ENCODE measurements at places on chromosomes 6 and 20.

DNA sequence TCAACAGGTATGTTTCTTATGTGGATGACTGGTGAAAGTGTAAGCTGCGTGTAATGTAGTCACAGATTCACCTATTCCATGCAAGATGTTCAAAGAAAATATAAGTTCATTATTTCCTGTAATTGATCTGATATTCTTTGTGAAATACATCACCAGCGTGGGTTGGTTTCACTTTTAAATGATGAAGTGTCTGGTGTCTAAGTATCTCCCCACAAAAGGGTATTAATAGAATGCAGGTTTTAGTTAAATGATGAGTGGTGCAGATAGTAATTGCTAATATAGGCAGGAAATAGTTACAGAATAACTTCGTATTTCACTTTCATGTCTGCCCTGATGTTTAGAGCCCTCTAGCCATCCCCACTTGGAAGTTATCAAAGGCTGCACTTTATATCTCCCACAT is 22.2 kb downstream of the PGBD1 start:
- no peak for DNase-seq

DNA sequence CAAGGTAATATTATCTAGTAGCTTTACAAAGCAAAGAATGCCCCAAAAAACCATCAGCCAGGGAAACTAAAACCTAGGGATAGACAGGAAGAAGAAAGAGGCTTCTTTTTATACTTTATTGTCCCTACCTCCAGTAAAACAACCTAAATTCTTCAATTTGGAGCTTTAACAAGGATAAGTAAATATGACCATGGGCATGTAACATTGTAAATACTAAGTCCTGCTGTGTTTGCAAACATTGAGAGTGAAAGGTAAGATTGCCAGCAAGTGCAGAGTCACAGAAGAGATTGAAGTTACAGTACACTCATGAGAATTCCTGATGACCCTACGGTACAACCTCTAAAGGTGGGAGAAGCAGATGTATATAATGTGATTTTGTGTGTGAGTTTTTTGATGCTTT is 117.2 kb downstream of the FOXO3 start:
- no peak for DNase-seq

- no peak for DNase-seq
Observed at GRCh38 chr6:43368259-43369160, 937 bp downstream of the ZNF318 start.

DNA sequence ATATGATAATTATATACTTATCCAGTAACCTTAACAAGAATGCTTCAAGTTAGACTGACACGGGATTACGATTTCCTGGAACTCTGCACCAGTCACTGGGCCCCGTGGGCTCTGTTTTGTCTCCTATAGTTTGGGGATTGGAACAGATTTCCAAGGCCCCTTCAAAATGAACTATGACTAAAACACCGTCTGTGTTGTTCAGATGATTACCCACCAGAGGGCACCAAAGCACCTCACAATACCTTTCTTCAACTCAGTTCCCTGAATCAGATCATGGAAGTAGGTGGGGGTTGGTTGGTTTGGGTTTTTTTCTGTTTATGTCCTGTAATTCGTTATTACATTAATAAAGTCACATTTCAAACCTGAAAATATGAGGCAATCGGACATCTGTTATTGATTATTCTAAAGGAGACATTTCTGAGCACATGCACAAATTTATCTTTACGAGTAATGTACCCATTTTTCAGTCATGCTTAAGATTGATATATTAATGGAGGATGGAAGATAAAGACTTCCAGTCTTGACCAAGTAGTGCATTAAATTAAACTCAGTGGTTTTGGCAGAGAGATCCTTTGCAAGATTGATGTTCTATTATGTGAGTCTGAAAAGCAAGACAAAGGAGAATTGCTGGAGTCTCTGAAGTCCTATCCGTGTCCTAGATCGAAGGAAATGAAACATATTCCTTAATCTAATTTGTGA is 112.0 kb upstream of the COL21A1 start:
- no peak for DNase-seq

DNA sequence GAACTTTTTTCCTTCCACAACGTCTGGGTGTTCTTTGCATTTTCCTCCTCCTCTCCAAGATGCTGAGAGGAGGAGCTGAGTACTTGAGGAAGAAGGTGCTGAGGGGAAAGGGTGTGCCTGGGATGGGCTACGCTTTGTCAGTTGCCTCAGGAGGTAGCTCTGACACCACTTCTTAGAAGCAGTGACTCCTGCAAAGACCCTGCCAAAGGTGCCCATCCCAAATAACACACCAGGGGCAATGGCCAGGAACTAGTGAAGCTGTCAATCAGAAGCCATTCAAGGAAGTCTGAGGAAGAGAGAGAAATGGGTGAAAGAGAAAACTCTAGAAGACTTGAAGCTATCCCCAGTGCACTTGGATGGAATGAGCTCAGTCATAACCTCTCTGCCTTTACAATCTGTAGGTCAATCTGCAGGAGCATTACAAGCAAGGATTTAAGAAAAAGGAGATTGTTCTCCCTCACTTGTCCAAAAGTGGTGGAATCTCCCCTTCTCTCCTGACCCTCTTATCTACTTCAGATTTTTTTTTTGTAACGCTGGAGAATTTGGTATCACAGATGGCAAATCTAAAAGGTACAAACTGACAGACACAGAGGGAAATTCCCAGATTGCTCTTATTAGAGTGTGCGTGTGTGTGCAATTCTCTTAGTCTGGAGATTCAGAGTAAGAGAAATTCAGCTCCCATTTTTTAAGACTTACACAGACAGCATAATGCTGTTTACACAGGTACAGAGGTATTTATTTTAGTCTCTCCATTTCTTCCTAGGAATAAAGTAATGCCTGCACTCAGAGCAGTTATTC is 242.6 kb downstream of the GMPR start:
- DNase-seq: no peak

GRCh38 chr6:19714434-19715166 is 122.6 kb upstream of the ID4 start:
- DNase-seq: no peak

DNA sequence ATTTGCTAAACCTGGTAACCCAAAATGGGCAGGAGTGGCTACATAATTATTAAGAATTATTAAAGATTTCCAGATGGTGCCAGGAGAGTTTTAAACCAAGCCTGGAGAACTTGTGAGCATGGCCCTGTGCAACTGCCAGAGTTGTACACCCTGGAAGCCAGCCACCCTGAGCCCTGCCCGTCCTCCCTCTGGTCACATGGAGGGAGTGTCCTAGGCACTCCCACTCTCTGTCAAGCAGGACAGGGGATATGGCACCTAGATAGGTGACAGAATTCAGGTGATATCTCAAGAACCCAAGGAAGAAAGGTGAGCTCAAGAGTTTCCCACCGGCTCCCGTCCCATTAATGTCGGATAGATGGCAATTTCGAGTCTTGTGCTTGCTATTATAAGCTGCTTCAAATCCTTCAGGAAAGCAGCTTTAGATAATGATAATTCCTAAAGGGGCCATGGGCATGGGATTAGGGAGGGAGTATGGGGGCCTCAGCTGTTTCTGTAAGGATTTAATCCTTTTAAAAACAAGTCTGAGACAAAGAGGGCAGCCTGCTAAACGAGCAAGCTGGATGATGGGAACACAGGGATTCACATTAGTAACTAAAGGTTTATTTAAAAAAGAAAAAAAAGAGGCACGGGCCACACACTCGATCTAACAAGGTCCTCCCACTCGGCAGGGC is 169.1 kb downstream of the BMP7 start:
- DNase-seq: no peak

DNA sequence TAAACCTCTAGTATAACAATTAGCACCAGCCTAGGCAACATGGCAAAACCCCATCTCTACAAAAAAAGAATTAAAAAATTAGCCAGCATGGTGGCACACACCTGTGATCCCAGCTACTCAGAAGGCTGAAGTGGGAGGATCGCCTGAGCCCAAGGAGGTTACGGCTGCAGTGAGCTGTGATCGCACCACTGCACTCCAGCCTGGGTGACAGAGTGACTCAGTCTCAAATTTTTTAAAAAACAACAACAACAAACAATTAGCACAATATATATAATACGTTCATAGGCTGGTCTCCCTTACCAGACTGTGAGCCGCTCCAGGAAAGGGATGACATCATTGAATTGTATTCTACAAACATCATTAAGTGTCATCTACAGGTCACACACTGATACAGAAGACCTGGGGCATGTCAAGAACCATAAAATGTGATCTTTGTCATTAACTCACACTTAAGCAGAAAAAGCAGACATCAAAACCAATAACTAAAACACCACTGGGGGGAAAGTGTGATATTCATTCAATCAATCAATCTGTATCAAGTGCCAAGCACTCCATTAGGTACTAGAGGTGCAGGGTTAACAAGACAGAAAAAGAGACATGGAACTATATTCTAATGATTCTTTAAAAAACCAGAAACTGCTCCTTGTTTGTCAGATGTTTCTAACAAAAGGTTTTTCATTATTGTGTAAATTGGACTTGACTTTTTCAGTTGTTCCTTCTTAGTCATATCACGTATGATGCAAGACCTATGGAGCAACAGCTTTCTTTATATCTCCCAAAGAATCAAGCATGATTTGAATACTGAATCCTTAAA is 17.8 kb downstream of the MAP3K5 start:
- no peak for DNase-seq

DNA sequence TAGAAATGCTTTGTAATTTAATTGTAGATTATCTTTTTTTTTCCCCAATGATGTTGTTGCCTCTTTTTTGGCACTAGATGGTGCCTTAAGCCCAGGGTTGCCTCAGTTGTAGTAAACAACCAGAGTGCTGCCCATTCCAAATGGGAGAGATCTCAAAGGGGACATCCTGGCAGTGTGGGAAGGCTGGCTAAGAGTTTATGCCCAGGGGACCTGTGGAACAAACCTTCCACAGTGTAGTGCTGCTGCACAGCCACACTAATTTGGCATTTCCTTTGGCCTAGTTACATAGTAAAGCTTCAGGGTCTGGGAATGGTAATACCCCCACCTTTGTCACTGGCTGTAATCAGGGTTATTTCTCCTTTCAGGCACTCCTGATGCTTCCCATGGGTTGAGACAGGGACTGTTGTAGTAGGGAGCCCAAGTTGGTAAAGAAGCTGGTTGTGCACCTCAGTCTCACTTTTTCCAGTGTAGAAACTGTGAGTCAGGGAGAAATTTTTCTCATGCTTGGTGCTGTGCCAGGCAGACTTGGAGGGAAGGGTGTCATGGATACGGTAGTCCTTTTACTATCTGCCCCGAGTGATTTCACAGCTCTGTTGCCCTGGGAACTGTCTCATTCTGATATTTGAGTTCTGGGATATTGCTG is 177.8 kb upstream of the ECI2 start:
- DNase-seq: no peak

DNA sequence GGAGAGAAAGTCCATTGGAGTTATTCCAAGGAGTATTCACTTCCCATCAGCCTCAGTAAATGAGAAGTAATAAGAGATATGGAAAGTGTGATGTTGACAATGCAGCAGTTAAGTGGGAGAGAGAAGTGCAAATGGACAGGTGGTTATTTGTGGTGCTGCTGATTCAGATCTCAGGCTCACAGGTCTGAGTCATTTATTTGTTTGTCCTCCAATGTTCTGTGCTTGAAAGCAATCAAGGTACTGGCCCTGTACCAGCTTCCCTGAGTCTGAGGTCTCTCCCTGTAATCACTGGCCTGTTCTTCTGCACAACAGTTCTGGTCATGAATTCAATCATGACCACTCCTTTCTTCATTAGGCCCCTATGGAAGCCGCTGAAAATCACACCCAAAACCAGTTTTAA is 827.7 kb downstream of the MAFB start:
- no peak for DNase-seq

GRCh38 chr20:54526801-54527200 is 51.4 kb downstream of the DOK5 start:
- DNase-seq: no peak

- no peak for DNase-seq
Observed at GRCh38 chr6:111980971-111981840, 72.7 kb upstream of the CCN6 start.

GRCh38 chr6:125732398-125732797 is 17.0 kb upstream of the HEY2 start:
- DNase-seq: no peak

- DNase-seq: no peak
Observed at GRCh38 chr6:21404577-21404976, 189.0 kb upstream of the SOX4 start.

DNA sequence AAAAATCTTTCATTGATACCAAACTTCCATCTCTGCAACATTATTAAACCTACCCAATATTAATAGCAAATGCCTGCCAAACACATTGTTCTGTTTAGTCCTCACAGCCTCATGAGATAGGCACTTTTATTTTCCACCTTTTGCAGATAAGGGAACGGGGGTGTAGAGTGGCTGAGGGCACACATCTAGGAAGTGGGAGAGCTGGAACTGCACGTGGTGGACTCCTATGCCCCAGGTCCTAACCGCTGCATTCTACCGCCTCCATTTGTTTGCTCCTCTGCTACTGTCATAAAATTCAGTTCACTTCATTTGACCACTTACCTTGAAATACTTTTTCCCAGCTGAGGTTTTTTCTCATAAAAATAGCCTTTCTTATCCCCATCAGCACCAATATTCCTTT is 7.6 kb downstream of the FAM217A start:
- DNase-seq: no peak

- DNase-seq: no peak
Observed at GRCh38 chr6:139373928-139374356, 506 bp downstream of the CITED2 start.

DNA sequence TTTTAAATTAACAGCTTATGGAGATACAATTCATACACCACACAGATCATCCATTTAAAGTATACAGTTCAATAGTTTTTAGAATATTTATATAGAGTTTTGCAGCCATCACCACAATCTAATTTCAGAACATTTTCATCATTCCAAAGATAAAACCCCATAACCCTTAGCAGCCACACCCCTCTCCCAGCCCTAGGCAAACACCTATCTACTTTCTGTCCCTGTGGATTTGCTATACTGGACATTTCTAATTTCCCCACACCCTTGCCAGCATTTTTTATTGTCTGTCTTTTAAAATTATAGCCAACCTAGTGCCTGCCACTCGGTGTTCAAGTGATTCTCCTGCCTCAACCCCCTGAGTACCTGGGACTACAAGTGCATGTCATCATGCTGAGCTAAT is 23.0 kb upstream of the AKAP7 start:
- no peak for DNase-seq

DNA sequence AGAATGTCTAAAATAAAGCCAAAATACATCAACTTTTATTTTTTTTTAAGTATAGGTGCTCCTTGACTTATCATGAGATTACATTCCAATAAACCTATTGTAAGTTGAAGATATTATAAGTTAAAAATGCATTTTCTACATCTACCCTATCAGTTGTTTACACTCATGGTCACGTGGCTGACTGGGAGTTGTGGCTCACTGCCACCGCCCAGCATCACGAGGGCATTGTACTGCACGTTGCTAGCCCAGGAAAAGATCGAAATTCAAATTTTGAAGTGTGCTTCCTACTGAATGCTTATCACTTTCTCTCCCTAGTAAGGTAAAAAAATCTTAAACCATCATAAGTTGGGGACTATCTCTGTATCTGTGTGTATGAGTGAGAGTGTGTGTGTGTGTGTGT is 126.6 kb upstream of the RIN2 start:
- DNase-seq: no peak

GRCh38 chr6:35718375-35718736 is 18.5 kb upstream of the ARMC12 start:
- DNase-seq: no peak

All from cortex of kidney (tissue), 1 donor.